ENCODE measurements at places on chromosomes 11 and 22.

DNA sequence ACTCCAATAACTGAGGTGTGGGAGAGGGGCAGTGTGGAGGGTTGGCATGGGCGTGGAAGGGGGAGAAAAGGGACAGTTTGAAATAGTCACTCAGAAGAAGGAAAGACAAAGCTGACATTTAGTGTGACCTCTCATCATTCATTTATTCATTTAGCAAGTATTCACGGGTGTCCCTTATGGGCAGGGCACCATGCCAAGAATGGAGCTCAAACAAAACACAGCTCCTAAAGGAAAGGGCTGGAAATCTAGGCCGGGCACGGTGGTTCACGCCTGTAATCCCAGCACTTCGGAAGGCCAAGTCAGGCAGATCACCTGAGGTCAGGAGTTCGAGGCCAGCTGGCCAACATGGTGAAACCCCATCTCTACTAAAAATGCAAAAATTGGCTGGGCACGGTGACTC lies 19.4 kb upstream of the DGKZ start:
- DNase-seq = no peak

DNA sequence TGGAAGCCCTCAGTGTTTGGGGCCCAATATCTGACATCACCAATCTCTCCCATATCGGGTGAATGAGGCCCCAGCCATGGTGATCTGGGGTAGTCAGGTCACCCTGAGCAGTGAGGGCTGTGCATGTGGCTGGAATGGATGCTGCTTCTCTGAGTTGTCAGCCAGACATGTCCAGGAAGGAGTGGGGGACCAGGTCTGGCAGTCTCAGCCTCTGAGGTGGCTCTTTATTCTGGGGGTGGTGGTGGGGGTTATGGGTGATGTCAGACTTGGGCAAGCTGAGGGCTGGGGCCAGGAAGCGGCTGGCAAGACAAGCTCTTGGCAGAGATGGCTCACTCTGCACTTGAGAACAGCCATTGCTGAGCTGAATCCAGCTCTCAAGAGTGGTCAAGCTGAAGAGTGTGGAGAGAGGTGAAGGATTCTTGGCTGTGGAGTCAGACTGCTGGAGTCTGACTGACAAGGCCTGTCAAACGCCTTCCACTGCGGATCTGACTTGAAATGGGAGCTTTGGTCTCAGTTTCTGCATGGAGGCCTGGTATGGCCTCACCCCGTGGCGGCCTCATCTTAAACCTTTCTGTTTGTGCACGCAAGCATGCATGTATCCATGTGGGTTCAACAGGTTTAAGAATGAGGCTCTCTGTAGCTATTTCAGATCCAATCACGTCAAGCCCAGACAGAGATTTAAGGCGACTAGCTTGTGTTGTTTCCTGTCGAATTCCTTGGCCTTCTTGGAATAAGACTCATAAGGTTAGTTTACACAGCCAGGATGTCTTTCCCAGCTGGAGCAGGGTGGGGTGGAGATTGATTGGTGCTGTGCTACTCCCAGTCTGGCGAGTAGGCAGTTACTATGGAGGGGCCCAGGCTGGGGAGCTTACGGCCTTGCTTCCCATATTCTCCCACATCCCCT lies 83.9 kb upstream of the TIMP3 start:
- DNase-seq = no peak

DNA sequence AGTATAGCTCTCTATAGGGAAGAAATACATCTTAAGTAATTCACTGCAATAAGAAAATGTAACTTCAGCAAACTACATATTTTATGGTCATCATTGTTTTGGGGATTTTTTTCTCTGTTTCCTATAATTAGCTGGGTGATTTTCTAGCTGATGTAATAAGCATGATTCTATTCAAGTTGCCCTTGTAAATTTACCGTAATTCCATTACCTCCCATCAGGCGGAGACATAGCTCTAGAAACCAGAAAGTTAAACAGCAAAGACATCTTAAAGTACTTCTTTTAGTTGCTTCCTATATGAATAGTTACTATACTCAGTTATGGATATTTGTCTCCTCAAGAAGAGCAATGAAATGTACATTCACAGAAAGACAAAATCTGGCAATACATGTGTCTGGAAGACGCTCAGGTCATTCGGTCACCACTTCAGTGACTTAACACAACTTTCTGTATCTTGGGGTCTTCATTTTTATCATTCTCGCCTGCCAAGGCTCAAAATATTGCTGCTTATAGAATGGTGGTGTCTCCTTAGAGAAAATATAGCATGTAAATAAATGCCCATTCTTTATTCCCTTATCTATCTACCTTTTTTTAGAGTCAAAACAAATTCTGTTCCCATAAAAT lies 239.9 kb upstream of the ZC3H12C start:
- DNase-seq = peak; percentile 70

DNA sequence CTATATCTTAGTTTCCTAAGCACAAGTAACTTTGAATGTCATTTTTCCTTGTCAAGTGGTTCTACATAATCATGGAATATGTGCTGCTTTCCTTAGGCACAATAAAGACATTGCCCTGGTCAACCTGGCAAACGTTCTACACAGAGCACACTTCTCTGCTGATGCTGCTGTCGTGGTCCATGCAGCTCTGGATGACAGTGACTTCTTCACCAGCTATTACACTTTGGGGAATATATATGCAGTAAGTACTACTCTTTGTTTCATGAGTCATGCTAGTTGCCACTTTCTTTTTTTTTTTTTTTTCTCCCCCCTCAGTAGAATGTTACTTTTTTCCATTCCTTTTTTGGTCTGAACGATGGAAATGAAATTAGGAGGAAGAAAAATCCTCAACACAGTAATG lies 38.5 kb downstream of the TTC17 start:
- no peak for DNase-seq

DNA sequence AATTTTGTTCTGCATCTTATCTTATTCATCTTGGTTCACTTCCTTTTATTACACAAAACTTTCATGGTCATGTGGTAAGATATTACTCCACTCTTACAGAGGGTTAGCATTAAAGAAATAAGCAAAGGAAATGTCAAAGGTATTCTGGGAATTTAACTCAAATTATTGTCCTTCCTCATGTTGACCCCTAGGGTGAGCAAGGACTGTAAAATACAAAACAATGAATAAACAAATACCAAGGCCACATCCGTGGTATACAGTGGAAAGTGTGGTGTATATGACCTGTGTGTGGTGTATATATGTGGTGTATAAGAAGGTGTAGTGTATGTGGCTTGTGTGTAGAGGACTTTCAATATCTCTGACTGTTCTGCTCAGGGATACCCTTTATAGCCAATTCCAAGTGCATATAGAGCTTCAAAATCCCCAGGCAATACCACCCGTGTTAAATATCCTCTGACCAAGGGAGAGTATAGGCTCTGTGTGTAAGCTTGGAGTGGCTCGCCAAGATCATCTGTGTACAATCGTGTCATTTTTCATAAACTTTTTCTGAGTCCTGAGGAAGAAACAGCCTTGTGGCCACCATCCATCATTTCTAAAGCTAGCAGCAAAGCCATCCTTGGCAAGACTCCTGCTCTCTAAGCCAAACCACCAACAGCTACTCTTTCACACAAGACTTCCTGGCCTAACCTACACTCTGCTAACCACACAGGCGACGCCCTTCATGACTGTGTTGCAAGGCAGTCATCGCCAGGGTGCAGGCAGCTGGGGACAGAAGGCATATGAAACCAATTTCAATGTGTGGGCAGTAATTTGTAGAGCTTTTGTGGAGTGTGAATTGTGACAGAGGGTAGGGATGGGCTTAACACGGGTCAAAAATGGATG lies 548.0 kb downstream of the ETS1 start:
- DNase-seq = peak; percentile 10

GRCh38 chr11:86172894-86173293 lies 71.7 kb upstream of the EED start:
- no peak for DNase-seq

DNA sequence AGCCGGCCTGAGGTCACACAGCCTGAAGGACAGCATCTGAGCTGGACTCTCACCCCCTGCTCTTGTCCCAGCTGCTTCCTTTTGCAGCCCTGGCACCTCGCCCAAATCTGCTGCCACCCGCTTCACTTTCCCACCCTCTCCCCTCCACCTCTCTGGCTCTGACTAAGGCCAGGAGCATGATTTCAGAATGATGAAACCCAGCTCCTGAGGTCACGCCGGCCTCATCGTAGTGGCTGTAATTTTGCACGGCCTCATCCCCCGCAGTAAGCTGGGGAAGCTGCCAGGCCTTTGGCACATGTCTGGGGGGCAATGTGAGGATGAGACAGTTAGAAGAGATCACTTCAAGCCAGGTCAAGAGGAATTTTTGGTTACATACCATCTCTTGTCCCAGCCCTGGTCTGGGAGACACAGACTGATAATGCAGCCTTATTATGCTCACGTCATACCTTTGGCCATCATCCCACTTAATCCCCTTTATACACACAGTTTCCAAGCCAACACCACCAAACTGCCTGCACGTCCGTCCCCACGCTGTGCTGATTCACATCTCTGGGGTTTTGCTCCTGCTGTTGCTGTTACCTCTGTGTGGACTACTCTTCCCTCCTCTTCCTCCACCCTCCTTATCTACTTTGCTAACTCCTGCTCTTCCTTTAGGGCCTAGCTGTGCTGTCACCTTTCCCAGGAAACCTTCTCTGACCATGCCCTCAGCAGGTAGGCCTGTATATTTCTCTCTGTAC lies 58.1 kb downstream of the CHRDL2 start:
- DNase-seq = no peak

DNA sequence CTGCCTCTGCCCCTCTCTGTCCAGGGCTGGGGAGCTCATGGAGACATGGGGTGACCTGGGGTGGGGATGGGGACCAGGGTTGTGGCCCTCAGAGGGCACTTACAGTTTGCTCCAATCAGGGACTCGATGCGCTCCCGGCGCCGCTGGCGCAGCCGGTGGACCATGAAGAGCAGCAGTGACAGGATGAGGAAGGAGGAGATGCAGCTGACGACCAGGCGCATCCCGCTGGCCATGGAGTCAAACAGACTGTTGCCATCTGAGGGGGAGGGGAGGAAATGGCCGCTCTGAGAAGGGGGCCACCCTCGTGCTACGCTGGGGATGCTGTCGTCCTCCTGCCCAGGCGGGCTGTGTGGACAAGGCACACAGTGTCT lies 80.5 kb downstream of the DGCR2 start:
- no peak for DNase-seq

GRCh38 chr11:80284946-80285785 lies 844.3 kb upstream of the TENM4 start:
- DNase-seq = peak; percentile 20

- no peak for DNase-seq
Measured at GRCh38 chr11:36015799-36016198, 71.9 kb downstream of the LDLRAD3 start.

GRCh38 chr11:60332846-60333245 lies 5.8 kb downstream of the MS4A6E start:
- no peak for DNase-seq

GRCh38 chr11:18974192-18974591 lies 35.0 kb upstream of the MRGPRX1 start:
- DNase-seq = no peak

GRCh38 chr22:44108806-44109385 lies 71.8 kb upstream of the PARVG start:
- no peak for DNase-seq

DNA sequence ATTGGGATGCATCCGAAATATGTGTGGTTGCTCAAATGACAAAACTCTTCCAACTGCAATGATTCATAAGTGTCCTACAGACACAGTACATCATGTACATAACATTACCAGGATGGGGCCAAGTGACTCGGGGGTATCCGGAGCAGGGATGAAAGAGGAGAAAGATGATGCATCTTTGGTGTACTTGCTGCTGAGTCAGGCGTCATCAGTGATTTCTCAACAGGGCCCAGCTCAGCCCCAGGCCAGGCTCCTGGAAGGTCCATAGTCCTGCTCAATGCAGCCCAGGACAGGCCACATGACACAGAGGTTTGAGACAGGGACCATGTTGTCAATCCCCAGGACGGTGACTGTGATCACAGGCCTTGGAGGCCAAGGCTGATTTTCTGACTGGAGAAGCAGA lies 59.3 kb downstream of the GGTLC2 start:
- no peak for DNase-seq

DNA sequence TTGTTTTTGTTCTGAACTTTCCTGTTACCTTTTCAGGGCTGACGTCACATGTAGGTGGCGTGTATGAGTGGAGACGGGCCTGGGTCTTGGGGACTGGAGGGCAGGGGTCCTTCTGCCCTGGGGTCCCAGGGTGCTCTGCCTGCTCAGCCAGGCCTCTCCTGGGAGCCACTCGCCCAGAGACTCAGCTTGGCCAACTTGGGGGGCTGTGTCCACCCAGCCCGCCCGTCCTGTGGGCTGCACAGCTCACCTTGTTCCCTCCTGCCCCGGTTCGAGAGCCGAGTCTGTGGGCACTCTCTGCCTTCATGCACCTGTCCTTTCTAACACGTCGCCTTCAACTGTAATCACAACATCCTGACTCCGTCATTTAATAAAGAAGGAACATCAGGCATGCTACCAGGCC lies 3.5 kb upstream of the TSSC4 start:
- DNase-seq = no peak

GRCh38 chr11:70900540-70900939 lies 351.8 kb downstream of the SHANK2 start:
- DNase-seq = no peak
